Jurkat, Clone E6-1 (cell line): ENCODE measurements at places on chromosomes 6 and 20.

GRCh38 chr6:163793011-163793983 lies 378.8 kb downstream of the QKI start:
- DNase-seq: no peak

DNA sequence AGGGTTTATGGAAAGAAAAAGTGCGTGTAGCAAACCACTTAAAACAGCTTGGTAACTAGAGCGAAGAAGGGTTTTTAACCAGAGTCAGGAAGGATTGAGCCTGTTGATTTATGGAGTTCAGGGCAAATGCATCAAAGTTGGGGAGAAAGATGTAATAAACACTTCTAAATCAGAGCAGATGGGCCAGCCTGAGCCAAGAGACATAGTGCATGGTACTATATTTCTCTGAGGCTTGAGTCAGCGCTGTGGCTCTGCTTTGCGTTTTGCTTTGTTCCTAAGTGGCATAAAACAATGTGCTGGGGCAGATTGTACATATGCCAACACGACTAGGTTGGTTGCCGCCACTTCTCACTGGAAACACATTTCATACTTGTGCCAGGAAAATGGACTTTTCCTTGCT lies 111.3 kb downstream of the BCKDHB start:
- no peak for DNase-seq

DNA sequence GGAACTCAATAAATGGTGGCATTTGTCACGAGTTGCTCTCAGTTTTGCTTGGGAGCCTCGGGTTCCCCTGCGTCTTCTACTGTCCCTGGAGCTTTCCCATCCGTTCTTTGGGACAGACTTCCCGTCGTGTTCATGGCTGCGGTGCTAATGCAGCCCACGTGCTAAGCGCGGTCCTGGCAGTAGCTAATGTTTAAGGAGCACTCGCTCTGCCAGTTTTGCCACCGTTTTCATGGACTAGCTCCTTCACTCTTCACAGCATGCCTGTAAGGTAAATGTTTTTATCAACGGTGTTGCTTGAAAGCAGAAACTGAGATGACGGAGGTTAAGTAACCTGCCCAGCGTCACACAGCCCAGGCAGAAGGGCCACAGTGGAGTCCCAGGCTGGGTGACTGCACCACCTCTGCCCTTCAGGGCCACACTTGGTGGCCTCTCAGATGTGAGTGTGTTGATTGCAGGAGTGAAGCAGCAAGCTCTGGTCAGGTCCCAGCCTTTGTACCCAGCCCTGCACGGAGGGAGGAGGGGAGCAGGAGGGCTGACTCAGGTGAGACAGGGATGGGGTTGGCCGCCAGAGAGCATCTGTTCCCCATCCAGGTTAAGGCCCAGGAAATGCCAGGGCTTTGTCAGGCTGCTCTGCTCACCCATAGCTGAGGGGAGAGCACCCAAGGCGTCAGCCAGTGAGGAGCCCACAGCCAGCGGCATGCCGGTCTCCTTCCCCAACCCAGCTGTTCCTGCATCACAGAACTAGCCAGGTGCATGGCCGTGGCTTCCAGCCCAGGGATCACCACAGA lies 181.8 kb downstream of the ZMYND8 start:
- DNase-seq: no peak

DNA sequence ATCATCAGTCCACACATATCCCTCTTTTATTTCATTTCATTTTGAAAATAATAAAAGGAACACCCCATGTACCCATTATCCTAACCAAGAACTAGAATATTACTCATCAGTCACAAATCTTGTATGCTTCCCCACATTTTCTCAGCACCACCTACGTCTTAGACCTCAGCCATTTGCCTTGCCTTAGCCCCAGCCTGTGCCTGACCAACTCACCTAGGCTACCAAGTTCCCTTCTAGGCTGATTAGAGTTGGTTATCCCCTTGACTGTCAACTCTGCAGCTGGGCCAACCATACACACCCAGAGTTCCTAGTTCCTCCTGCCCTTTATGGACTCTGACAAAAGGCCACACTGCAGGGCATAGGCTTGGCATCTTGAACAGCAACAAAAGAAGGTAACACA lies 33.4 kb upstream of the IPCEF1 start:
- DNase-seq: no peak

- DNase-seq: no peak
Observed at GRCh38 chr20:11778206-11778570, 139.5 kb upstream of the BTBD3 start.

GRCh38 chr20:49938173-49939163 lies 2.3 kb downstream of the RNF114 start:
- no peak for DNase-seq

DNA sequence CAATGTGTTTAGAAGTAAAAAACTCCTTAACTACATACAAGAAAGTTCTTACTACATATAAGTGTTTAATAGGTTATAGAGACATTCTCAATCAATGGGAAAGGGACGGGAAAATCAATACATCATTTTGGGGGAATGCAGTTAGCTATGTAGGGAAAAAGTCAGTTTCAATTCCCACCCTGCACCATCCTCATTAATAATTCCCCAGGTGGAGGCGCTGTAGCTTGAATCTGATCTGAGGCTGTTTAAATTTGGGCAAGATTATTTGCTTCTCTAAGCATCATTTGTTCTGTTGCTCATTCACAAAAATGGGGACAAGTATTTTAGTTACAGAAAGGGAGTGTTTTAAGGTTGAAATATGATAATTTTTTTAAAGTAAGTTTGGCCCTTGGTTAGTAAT lies 19.1 kb downstream of the OLIG3 start:
- DNase-seq: no peak

GRCh38 chr6:41720783-41721182 lies 14.6 kb downstream of the TFEB start:
- DNase-seq: no peak

- DNase-seq: no peak
Observed at GRCh38 chr6:168179702-168180382, 100.8 kb upstream of the FRMD1 start.

DNA sequence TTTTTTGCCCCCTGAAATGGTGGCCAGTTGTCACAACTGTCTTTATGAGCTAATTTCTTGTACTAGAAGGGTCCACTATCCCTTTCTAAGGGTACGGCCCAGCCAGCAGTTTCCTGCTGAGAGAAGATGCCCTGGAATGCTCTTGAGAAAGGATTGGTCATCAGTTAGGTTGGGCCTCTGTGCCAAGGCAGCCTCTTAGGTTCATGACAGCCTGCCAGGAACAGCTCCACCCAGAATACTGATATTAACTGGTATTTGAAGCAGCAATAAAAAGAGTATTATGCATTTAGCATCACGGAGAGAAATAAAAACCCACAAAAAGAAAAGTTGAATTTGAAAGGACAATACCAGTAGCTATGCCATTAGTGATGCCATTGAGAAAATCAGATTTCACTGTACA lies 9.0 kb upstream of the HINT3 start:
- DNase-seq: no peak

GRCh38 chr6:3596766-3597165 lies 139.9 kb upstream of the SLC22A23 start:
- DNase-seq: no peak

GRCh38 chr6:11589261-11589660 lies 51.7 kb downstream of the TMEM170B start:
- no peak for DNase-seq
